ENCODE measurements at places on chromosomes 5 and 9. TPM values are rescaled to one million over a fixed set of nuclear protein-coding genes. Genes with fewer than 3 reads are reported as not detected.

The PCDHGA4 gene
- 4.3 TPM for total RNA-seq

The GRIA1 gene
- total RNA-seq, result not detected

The PALM2AKAP2 gene
- total RNA-seq, result 22.3 TPM

The PITX1 gene
- 21.3 TPM for total RNA-seq

GRCh38 chr9:120579139-120580050, 572 bp downstream of the CDK5RAP2 start:
- peak; percentile 38 for DNase-seq

DNA sequence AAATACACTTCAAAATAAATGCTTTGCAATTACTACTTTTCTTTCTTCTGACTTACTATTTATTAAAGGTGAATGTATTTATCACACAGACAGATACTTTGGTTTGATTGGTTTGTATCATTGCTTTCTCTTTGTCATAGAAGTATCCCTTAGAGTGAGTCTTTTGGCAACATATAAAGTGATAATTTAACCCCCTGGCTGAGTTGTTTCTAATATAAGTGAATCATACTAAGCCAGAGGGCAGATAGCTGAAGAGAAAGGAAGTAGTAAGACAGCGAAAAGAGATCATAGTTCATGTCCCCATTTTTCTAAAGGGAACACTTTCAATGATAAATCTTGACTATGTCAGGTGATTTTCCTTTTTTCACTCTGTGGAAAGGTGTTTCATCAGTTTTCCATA, 38.6 kb downstream of the CAMK4 start:
- DNase-seq, result no peak

DNA sequence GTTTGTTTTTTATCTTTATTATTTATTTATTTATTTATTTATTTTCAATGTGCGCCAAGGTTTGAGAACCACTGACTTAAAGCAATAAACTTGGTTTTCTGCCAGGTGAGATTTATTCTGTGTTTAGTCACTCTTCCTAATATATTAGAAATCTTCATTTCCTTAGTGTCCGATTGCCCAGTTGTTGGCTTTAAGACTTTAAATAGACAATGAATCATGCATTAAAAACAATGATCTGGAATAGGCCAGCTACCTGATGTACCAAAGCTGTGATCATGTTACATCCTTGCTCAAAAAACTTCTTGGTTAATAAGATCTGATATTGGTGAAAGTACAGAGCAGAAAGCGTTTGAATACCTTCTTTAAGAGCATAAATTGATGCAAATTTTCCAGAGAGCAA, 52.1 kb upstream of the ERBIN start:
- peak; percentile 72 for DNase-seq

- DNase-seq, result peak; percentile 77
These were observed 64.0 kb downstream of the POU5F2 start for GRCh38 chr5:93677359-93677891.

GRCh38 chr5:168790671-168791250, 211.6 kb upstream of the PANK3 start:
- no peak for DNase-seq
